ENCODE measurements at places on chromosomes 12 and 14.

- no peak for DNase-seq
These were observed 35.0 kb upstream of the TUNAR start for GRCh38 chr14:95841668-95842067.

GRCh38 chr12:123502163-123502704, 31.3 kb downstream of the RILPL1 start:
- DNase-seq = no peak

DNA sequence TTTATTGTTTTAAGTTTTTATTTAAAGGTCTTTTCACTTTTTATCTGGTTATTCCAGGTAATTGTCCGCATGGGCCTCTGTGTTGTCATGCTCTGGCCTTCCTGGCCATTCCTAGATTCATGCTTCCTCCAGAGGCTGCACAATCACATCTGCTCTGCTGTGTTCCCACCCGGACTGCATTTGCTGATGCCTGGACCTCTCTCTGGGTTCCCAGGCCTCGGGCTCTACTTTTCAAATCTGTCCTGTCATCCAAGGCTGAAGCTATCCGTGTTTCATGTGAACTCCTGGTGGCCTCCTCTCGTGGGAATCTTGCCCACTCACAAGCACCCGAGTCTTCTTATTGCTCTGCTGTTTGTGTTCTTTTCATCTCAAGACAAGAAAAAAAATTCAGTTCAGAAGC, 16.1 kb upstream of the VDR start:
- no peak for DNase-seq

DNA sequence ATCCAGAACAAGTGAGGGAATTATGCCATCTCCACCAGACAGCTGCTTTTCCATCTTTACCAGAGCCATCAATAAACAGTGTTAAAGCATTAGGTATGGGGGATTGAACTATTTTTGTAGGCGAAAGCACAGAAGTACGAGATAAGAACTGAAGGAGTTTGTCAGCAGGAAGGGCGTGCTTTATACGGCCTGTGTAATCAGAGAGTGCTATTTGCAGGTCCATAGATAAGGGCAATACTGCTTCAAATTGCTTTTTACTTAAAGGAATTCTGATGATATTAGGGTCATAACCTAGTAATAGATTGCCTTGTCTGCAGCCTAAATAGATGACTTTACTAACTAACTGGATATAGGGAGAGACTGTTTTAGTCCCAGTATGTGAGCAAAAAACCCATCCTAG, 20.3 kb upstream of the CLEC4E start:
- DNase-seq = no peak

DNA sequence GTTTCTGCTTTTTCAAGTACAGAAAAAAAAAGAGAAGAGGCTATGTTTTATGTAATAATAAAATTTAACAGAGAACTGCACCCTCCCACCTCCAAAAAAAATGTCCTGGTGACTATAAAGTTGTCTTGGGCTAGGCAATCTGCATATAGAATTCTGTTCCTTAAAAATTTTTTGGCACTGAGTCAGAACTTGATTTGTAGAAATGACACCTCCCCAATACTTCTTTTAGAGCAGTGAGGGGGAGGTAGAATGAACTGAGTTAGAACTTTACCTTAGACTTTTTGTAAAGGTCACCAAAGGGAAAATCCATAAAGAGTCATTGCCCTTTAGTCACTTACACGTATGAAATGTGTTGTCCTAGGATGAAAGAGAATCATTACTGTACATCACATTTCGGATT, 80.0 kb downstream of the BTG1 start:
- DNase-seq = no peak

- DNase-seq = no peak
These were observed 13.0 kb upstream of the NUDT14 start for GRCh38 chr14:105193916-105194782.

GRCh38 chr12:49322367-49322707, 718 bp upstream of the TROAP start:
- no peak for DNase-seq

GRCh38 chr14:87030197-87030596, 962.8 kb downstream of the GALC start:
- DNase-seq = no peak

DNA sequence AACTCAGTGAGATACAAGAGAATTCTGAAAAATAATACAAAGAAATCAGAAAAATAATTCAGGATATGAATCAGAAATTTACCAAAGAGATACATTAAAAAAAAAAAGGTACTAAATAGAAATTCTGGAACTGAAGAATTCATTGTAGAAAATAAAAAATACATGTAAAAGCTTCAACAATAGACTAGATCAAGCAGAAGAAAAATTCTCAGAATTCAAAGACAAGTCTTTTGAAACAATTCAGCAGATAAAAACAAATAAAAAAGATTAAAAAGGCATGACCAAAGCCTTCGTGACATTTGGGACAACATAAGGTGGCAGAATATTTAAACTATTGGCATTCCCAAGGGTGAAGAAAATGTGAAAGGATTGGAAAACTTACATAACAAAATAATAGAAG, 133.1 kb upstream of the CNOT2 start:
- DNase-seq = no peak

DNA sequence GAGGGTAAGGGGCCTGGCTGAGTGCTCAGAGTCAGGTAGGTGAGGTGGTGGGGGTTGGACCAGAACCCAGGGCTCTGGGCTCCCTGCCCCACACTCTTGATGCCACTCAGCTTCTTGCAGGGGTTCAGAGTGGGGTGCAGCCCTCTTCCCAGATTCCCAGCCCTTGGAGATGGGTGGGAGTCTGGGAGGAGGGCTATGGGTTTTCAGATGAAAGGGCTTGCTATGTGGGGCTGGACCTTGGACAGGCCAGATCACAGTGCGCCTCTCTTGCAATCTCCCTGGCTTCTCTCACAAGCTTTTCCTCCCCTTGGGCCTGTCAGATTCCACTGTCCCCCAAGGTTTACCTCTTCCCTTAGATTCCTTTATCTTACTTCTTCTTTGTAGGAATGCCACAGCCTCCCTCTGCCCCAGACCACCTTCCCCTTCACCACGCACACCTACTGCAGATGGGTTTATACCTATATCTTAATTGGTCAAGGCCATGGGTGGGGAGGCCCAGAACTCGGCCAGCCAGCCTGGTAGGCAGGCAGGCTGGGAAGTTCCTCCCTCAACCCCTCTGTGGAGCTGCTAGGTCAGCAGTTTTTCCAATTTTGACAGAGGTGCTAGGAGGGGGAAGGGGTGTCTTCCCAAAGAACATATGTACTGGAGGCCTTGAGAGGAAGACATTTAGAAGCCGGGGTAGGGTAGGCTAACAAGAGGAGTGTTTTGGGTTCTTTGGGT, 1.4 kb downstream of the NYNRIN start:
- DNase-seq = no peak

DNA sequence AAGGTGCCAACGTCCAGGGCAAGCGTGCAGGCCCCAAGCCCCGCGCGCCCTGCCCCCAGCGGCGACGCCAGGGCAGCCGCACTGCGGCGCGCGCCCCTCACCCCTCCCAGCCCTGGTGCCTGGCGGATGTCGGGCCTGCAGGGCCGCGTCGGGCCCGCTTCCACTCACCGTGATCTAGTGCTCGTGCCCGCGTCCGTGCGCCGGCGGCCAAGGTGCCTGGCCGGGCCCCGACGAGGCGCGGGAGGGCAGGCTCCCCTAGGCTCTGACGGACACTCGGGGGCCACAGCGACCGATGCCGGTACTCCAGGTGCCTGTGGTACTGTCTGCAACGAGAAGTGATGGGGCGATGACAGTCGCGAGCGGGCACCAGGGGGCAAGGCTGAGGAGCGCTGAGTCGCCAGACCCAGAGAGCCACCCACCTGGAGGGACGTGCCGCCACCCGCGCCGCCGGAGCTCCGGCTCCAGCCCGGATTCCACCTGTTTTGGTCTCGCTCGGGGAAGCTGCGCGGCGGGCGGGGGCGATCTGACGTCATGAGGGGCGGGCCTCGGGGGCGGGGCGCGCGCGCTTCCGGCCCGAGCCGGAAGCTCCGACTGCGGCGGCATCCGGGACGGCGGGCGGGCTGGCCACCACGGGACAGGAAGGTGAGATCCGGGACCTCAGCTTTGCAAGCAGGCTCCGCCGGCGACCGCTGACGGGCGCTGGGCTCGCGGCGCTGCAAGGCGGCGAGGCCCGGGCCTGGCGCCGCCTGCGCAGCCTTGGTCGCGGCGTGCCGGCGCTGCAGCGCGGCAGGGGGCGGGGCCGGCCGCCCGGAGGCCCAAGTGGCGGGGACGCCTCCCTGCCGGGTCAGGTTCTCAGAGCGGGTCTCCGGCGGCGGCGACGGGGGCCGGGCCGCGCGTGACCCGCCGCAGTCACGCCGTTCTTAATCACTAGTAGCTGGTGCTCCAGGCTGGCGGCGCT, at the start of the genes LYSET and MOAP1:
LYSET (plus strand) TSS at position 927 of the 958 bp plus-strand sequence. CDS start 89 bp downstream, outside the sequence.
MOAP1 (minus strand) TSS at position 507 of the 958 bp plus-strand sequence. CDS start 655 bp downstream, outside the sequence.
- DNase-seq = peak; percentile 83

- DNase-seq = no peak
These were observed 88.4 kb downstream of the BCAT1 start for GRCh38 chr12:24860546-24860945.

- DNase-seq = no peak
These were observed 143.2 kb downstream of the SYNE2 start for GRCh38 chr14:63996016-63996415.

- peak; percentile 30 for DNase-seq
These were observed 10.0 kb upstream of the CLEC7A start for GRCh38 chr12:10140001-10140400.

- no peak for DNase-seq
These were observed 5.4 kb upstream of the IPO8 start for GRCh38 chr12:30701056-30701455.

DNA sequence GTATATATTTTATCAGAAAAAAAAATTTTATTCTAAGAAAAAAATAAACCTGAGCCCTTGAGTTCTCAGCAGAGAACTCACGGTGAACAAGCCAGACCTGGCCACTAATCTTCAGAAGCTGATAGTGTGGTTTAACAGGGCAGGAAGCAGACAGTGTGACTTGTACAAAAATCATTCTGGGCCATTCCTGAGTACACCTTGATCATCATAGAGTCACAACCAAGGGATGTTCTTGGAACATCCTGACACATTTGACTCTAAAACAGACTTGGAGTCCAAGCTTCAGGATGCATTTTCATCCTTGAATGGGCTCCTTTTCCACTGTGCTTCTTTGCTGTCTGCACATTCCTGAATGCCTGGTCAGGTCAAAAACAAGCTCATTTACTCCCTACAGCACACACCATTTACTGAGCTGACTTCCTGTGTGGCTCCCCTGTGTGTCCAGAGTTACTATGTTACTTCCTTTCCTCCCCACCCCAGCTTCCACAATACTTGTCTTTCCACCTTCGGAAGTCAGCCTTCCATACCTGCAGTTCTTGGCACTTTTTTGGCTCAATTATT, 112.0 kb downstream of the ANO6 start:
- no peak for DNase-seq

DNA sequence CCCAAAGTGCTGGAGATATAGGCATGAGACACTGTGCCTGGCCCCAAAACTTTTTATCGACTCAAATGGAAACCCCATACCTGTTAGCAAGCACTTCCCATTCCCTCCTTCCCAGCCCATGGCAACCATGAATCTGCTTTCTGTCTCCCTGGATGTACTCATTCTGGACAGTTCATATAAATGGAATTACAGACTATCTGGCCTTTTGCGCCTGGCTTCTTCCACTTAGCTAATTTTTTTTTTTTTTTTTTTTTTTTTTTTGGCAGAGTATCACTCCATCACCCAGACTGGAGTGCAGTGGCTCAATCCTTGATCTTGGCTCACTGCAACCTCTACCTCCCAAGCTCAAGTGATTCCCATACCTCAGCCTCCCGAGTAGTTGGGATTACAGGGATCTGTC, 134.5 kb upstream of the MED13L start:
- no peak for DNase-seq

DNA sequence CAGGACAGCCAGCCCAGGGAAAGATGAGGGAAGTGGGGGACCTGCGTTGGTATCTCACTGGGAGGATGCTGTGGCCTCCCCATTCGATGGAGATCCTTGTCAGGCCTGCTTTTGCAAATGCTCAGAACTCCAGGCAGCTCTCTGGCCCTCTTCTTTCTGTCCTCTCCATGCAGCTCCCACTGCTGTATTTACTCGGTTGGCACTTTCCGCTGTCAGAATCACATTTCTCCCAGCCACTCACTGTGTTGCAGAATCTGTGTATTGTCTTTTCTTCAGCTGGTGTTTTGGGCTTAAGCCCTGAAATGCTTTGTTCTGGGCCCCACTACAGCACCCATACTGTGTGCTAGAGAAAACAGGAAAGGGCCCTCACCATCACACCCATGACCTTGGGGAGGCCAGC, 401.1 kb downstream of the RGS6 start:
- no peak for DNase-seq

GRCh38 chr14:22434030-22434429, 155.0 kb downstream of the DAD1 start:
- DNase-seq = no peak

- DNase-seq = no peak
These were observed 157.1 kb upstream of the ARHGAP5 start for GRCh38 chr14:31920001-31920400.

GRCh38 chr12:103102225-103102744, 144.8 kb downstream of the ASCL1 start:
- no peak for DNase-seq

DNA sequence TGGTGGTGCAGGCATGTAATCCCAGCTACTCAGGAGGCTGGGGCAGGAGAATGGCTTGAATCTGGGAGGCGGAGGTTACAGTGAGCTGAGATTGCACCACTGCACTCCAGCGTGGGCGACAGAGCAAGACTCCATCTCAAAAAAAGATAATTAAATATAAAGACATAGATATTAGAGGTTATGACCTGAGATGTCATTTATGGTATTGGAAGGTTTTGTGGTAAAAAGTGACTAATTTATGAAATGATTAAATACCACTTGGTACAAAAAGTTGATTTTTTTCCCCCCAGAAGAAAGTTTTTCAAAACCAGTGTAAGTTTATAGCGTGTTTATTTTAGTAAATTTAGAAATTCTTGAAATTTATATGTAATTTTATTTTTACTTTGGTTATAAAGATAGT, 4.3 kb downstream of the AEBP2 start:
- no peak for DNase-seq

DNA sequence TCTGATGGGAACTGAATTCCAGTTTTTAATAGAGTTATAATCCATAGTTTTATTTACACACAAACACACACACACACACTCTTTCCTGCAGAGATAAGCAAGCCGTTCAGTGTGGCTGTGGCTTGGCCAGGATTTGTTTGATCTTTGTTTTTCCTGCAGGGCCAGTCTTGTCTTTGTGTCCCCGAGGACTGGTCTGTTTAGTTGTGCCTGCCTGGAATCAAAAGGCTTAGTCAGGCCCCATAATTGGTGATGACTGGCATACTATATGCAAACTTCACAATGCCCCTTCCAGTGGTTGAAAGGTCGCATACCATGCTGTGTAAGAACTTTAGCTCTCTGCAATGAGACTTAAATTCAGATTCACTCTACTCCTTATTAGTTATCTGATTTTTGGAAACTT, 26.0 kb downstream of the WBP11 start:
- no peak for DNase-seq
